ENCODE measurements at places on chromosomes 4 and X. TPM values are rescaled to one million over a fixed set of nuclear protein-coding genes. Genes with fewer than 3 reads are reported as not detected.

The VSIG1 gene
- 0.62 TPM for total RNA-seq

The HPGDS gene
- 1.5 TPM for total RNA-seq

The SMIM10 gene
- total RNA-seq: 1.5 TPM

The WNK3 gene
- total RNA-seq: 0.24 TPM

The MAGED4B gene
- 4.1 TPM for total RNA-seq

The JCHAIN gene
- 396 TPM for total RNA-seq

The SEPSECS gene
- 13.1 TPM for total RNA-seq

- H3K4me1 ChIP-seq: no peaks in the 10 kb centered on the region
- DNase-seq: no peak
- H3K36me3 ChIP-seq: no peaks in the 10 kb centered on the region
Measured at GRCh38 chrX:69100478-69100877, 64.8 kb downstream of the PJA1 start.

- no peaks in the 10 kb centered on the region for H3K36me3 ChIP-seq
- DNase-seq: no peak
- no peak overlapping the region for H3K27ac ChIP-seq
- no peaks in the 10 kb centered on the region for H3K27me3 ChIP-seq
Measured at GRCh38 chr4:122873821-122874593, 47.4 kb downstream of the FGF2 start.

- H3K36me3 ChIP-seq: no peaks in the 10 kb centered on the region
- no peak overlapping the region for H3K27ac ChIP-seq
Measured at GRCh38 chrX:55057675-55058249, 17.1 kb upstream of the PAGE2B start.

DNA sequence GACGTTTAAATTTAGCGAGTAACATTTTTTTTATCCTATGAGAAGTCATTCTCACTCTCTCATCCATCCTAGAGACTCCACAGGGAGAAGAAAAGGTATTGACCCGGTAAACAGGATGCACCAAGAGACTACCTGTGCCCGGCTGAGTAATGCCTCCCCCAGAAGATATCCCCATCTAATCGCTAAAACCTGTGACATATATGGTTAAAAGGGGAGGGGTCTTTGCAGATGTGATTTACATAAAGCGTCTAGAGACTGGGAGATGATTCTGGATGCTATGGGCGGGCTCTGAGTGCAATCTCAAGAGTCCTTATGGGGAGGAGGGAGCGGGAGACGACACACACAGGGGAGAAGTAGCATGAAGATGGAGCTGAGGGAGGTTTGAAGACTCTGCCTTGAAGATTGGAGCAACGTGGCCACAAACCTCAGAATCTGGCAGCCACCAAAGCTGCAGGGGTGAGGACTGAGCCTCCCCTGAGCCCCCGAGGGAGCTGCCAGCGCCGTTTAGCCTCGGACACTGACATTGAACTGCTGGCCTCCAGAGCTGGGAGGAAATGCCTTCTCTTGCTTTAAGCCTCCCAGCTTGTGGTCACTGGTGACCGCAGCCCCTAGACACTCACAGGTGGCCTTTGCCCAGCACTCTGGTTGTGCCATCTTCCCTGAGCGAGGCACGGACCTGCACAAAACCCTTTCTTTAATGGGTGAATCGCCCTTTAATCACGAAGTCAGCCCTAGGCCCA, 11.2 kb downstream of the ABLIM2 start:
- no peaks in the 10 kb centered on the region for H3K4me1 ChIP-seq
- H3K27me3 ChIP-seq: no peaks in the 10 kb centered on the region
- no peak overlapping the region for H3K27ac ChIP-seq
- no peak for DNase-seq

- no peak overlapping the region for H3K4me3 ChIP-seq
- H3K36me3 ChIP-seq: no peaks in the 10 kb centered on the region
- no peaks in the 10 kb centered on the region for H3K4me1 ChIP-seq
- DNase-seq: no peak
- H3K27ac ChIP-seq: no peak overlapping the region
- no peaks in the 10 kb centered on the region for H3K27me3 ChIP-seq
Measured at GRCh38 chr4:184189966-184190365, 27.7 kb downstream of the ENPP6 start.

DNA sequence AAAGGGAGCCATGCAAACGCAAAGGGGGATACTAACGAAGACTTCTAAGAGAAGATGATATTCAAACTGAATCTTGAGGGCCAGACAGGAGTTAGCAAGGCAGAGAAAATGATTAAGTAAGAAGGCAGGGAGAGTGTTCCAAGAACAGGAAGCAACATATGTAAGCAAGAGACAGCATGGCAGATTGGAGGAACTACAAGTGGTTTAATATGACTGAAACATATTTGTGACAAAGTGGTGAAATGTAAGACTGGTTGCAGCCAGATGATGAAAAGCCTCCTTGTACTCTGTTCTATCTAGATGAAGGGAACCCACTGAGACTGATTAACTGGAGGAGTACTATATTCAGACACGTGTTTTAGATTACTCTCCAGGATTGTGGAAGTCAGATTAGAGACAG, 116.6 kb upstream of the DIAPH2 start:
- no peaks in the 10 kb centered on the region for H3K36me3 ChIP-seq
- H3K27me3 ChIP-seq: no peaks in the 10 kb centered on the region
- no peak overlapping the region for H3K4me3 ChIP-seq
- H3K27ac ChIP-seq: no peak overlapping the region
- no peak for DNase-seq

DNA sequence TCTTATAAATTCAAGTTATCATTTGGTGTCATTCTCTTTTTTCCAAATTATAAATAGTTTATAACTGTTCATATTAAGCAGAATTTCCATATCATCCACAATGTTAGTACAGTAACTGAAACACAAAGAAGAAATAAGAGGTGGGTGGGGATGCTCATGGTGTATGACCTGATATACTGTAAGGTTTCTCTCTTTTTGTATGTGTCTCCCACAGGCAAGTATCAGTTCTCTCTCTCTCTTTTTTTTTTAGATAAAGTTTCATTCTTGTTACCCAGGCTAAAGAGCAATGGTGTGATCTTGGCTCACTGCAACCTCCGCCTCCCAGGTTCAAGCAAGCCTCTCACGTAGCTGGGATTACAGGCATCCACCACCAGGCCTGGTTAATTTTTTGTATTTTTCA, 43.7 kb upstream of the UGT2A3 start:
- no peak overlapping the region for H3K27ac ChIP-seq
- H3K4me3 ChIP-seq: no peak overlapping the region
- no peak for DNase-seq

- no peaks in the 10 kb centered on the region for H3K27me3 ChIP-seq
Measured at GRCh38 chrX:123917069-123917468, 44.4 kb upstream of the STAG2 start.

DNA sequence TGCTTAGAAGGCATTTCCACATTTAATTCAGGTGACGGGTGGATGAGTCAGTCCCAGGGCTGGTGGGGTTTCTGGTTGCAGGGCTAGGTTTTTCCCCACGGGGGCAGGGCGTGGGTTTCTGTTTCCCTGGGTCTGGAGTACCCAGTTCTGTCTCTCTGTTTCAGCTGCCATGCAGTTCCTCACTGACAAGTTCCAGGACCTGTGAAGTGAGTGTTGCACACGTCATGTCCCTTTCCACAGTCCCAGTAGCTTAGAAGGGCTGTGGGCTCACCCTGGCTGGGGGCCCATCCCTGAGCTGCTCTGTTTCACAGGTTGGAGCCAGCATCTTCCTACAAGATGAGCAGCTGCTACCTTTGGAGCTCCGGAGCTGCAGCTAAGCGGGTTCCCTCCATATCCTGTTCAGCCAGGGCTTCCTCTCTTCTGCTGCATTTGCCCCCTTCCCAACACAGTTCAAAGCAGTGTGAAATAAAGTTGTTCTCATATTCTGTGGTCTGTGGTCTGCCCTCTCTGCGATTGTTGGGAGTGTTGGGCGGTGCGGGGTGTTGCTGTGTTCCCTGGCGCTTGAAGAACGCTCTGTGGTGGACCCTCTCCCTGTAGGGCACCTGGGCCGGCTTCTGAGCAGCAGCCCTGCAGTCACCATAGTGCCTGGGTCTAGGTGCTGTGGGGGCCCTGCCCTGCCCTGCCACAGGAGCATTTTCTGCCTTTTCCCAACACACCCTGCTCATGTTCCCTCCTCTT, 3.9 kb downstream of the LOC101059915 start:
- no peaks in the 10 kb centered on the region for H3K36me3 ChIP-seq
- no peak overlapping the region for H3K27ac ChIP-seq
- no peak overlapping the region for H3K4me3 ChIP-seq
- no peaks in the 10 kb centered on the region for H3K4me1 ChIP-seq
- DNase-seq: no peak

DNA sequence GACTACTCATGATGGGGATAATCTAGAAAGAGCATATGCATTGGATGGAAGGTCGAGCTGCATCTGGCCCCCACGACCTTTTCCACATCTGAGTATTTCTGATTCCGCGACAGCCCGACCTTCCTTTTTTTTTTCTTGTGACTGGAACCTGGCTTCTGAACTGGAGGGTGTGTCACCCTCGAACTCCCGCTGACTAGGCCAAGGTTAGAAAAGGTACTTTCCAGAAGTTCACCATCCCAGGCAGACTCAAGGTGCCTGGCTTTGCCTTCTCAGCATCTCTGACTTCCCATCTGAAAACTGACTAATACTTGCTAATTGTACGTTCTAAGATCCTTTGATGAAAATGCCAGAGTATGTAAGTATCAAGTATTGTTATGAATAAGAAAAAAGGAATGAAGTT, 49.3 kb upstream of the CD40LG start:
- no peak overlapping the region for H3K27ac ChIP-seq
- no peaks in the 10 kb centered on the region for H3K36me3 ChIP-seq
- no peaks in the 10 kb centered on the region for H3K27me3 ChIP-seq
- H3K4me3 ChIP-seq: no peak overlapping the region
- no peaks in the 10 kb centered on the region for H3K4me1 ChIP-seq

- H3K4me3 ChIP-seq: no peak overlapping the region
- no peak overlapping the region for H3K27ac ChIP-seq
- no peaks in the 10 kb centered on the region for H3K4me1 ChIP-seq
- DNase-seq: peak; percentile 43
- no peaks in the 10 kb centered on the region for H3K36me3 ChIP-seq
Measured at GRCh38 chr4:87848622-87849351, 16.0 kb downstream of the MEPE start.

- DNase-seq: no peak
- H3K4me3 ChIP-seq: no peak overlapping the region
- no peak overlapping the region for H3K27ac ChIP-seq
- no peaks in the 10 kb centered on the region for H3K36me3 ChIP-seq
- H3K27me3 ChIP-seq: no peaks in the 10 kb centered on the region
Measured at GRCh38 chr4:25123236-25123635, 37.0 kb downstream of the SEPSECS start.

DNA sequence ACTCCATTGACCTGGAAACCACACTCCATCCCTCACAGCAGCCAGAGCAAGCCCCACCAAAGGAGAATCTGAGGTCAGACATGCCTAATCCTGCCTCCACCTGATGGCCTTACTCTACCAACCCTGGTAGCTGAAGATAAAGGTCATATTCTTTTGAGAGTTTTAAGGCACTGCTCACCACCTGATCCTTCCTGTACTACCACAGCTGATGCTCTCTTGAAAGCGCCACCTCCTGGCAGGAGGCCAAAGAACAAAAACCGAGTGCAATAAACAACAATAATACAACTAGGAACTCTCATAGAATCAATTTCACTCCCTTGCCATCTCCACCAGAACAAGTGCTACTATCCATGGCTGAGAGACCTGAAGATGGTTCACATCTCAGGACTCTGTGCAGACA, 301.6 kb downstream of the NAF1 start:
- DNase-seq: no peak
- H3K4me1 ChIP-seq: no peaks in the 10 kb centered on the region
- H3K27me3 ChIP-seq: no peaks in the 10 kb centered on the region
- H3K36me3 ChIP-seq: no peaks in the 10 kb centered on the region
- no peak overlapping the region for H3K27ac ChIP-seq

DNA sequence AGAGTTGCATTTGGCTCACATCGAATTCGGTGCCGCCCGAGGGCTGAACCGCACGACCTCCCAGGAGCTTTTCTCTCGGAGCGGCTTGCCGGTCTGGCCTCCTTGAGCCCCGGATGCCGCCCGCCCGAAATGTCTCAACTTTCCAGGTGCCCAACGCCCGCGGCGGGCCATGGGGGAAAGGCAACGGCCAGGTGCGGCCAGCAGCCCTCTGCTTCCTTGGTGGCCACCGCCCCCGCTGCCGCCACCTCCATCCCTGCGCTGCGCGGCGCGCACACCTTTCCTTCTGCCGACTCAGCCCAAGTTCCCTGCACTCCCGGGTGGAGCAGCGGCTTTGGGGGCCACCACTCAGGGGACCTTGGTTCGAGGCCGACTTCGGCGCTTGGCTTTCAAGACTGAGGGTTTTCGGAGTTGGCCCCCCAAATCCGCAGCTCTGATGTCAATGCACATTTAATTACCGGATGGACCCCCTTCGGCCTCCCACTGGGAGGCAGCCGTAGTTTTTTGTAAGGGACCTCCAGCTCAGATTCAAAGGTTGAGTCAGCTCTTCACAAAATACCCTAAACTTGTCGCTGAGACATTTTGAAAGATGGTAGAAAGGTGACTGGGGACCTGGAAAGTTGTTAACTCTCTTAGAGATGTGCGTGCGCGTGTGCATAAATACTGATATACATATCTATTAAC, 1.1 kb downstream of the AFF2 start:
- H3K27ac ChIP-seq: no peak overlapping the region
- no peak for DNase-seq
- H3K27me3 ChIP-seq: peaks cover 20% of the 10 kb centered on the region
- peak overlapping the region; percentile 35 for H3K4me3 ChIP-seq
- no peaks in the 10 kb centered on the region for H3K4me1 ChIP-seq
- no peaks in the 10 kb centered on the region for H3K36me3 ChIP-seq

DNA sequence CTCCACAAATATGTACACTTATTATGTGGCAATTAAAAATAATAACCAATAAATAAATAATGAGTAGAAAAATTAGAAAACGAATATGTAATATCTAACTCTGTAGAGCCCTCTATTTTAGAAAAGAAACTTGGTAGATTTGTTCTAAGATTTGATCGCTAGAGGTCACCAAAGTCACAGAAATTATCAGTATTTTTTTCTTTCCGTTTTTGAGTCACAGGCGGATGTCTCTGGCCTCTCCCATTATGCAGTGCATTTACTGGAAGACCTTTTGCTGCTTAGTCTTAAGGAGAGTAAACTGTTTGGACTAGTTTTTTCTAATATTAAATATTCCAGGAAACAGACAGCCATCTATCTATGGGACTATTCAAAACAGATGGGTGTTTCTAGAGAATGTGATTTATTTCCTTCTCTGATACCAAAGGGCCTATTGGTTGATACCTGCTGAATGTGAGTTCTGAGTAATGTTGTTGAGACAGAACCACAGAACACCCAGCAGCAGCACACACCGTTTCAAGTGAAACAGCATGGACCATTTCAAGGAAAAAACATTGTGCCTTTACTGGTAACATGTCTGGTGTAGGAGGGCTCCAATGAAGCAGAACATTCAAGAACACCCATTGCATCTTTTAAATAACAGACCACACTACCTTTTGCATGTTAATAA, 34.0 kb upstream of the GYPA start:
- H3K36me3 ChIP-seq: no peaks in the 10 kb centered on the region
- no peaks in the 10 kb centered on the region for H3K27me3 ChIP-seq
- no peak overlapping the region for H3K27ac ChIP-seq
- no peaks in the 10 kb centered on the region for H3K4me1 ChIP-seq
